Body of pancreas (tissue), 4 donors: ENCODE measurements at places on chromosomes 13 and 19. TPM values are rescaled to one million over a fixed set of nuclear protein-coding genes. Genes with fewer than 3 reads are reported as not detected.

DNA sequence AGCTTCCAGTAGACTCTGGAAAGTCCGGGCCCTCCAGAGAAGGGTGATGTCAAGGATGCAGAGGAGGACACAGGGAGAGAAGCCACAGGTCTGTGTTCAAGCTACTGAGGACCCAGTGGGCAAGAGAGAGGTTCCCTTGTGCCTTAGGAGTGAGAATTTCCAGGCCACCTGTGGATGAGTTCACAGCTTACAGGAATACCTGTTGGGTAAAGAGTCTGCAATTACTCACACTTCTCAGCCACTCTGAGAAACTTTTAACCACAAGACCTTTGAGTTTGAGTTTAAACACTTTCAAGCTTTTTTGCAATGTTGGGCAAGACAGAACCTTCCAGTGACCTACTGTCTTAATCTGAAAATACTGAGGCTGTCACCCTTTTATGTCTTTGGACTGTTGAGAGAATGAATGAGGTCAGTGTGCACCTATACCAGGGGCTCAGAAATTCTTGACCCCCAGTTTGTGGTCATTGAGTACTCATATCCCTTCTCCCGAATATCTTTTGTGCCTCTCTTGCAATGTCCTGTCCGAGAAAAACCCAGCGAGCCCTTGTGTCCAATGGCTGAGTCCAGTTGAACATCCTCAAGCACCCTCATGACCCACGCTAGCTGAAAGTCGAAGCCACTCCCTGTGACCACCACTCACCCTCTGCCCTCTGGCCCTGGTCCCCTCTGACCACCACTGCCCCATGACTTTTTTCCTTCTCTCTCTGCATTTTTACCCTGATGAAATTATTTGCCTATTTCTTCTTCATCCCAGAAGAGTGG is 368.5 kb upstream of the ZNF507 start:
- no peak for DNase-seq

DNA sequence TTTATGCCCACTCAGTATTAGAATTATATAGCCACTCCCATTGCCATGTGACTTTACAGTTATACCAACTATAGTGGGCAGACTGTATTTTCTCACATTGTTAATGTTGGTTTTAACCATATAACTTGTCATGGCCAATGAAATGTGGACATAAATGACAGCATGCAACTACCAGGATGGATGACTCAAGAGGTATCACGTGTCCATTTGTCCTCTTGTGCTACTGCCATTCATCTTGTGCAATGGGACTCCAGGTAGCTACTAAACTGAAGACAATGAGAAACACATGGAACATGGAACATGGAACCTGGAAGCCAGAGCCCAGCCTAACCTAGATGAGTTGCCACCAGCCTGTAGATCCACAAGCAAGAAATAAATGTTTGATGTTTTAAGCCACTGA is 242.7 kb upstream of the IPO5 start:
- DNase-seq: no peak

- no peak for DNase-seq
Observed at GRCh38 chr13:113769881-113770280, 10.9 kb downstream of the TMEM255B start.

- peak; percentile 44 for DNase-seq
Observed at GRCh38 chr19:46221981-46222610, 7.4 kb upstream of the IGFL1 start.

DNA sequence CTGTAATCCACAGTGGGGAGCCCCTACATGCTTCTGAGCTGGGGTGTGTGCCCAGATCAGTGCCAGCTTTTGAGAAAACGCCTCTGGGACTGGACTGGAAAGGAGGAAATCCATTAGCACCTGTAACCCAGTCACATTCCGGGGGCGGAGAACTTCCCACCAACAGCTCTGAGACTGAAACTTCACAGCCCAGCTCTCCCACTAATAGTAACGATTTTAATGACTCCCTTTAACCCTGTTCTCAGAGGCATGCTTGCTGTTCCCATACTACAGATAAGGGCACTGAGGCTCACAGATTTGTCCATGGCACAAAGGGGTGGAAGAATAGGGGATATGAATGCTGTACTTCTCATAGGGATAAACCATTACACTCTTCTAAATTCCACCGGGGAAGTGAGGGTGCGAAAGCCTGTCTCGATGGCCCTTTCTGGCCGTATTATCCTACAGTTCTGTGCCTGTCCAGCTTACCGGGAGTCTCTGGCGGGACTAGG is 851 bp downstream of the FBXO46 start:
- no peak for DNase-seq

DNA sequence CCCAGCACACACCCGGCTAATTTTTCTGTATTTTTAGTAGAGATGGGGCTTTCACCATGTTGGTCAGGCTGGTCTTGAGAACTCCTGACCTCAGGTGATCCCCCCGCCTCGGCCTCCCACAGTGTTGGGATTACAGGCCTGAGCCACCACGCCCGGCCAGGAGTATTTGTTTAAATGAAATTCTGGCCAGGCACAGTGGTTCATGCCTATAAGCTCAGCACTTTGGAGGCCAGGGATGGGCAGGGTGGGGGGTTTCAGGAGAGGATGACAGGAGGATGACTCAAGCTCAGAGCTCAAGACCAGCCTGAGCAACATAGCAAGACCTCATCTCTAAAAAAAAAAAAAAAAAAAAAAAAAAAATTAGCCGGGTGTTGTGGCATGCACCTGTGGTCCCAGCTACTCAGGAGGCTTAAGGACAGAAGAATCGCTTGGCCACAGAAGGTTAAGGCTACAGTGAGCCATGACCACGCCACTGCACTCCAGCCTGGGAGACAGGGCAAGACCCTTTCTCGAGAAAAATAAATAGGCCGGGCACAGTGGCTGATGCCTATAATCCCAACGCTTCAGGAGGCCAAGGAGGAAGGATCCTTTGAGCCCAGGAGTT is 8.2 kb upstream of the DHDH start:
- DNase-seq: no peak

- DNase-seq: no peak
Observed at GRCh38 chr13:109913936-109914510, 127.6 kb upstream of the IRS2 start.

The HTR2A gene
- total RNA-seq: not detected

- no peak for DNase-seq
Observed at GRCh38 chr19:13830741-13831536, 35.7 kb downstream of the ZSWIM4 start.

- DNase-seq: no peak
Observed at GRCh38 chr13:24124789-24125476, 35.6 kb upstream of the SPATA13 start.

GRCh38 chr13:48303359-48304142 is at the start of gene RB1:
TSS of gene RB1 (plus strand) at chr13:48303751. CDS start at chr13:48303913, 162 bp downstream.
- peak; percentile 91 for DNase-seq

GRCh38 chr19:33192010-33192409 is 2.1 kb upstream of the LRP3 start:
- DNase-seq: no peak

The FBXL3 gene
- 35.0 TPM for total RNA-seq

The EVI5L gene
- total RNA-seq: 12.9 TPM

The ABCC4 gene
- 5.4 TPM for total RNA-seq

DNA sequence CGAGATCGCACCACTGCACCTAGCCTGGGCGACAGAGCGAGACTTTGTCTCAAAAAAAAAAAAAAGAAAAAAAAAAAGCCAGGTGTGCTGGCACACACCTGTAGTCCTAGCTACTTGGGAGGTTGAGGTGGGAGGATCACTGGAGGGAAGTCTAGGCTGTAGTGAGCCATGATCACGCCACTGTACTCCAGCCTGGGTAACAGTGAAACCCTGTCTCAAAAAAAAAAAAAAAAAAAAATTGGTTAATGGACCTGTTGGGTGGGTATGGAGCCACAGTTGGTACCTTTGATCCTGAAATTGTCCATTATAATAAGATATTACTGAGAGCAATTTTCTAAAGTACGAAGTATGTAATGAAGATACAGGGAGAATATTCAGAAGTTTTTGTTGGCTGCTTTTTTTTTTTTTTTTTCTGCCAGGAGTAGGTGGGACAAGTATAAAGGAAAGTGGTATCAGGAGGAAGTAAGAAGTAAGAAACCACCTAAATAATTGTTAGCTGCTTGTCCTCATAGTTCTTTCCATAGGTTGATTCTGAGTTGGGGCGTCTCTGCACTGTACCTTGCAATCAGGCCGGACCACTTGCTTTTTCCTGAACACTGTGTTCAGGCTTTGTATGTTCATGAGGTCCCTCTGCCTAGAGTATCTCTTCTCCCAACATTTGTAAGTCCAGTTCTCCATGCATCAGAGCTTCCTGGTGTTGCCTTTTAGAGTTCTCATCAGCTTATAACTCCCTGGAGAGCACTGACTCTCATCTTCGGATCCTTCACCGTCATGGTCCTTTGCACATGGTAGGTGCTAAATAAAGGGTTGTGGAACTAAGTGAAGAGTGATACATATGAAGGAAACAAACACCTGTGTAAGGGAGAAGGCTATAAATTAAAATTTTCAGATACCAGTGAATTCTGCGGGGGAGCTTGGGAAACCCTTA is 31.7 kb downstream of the ARHGAP35 start:
- DNase-seq: no peak

The AKT1S1 gene
- total RNA-seq: 20.1 TPM

DNA sequence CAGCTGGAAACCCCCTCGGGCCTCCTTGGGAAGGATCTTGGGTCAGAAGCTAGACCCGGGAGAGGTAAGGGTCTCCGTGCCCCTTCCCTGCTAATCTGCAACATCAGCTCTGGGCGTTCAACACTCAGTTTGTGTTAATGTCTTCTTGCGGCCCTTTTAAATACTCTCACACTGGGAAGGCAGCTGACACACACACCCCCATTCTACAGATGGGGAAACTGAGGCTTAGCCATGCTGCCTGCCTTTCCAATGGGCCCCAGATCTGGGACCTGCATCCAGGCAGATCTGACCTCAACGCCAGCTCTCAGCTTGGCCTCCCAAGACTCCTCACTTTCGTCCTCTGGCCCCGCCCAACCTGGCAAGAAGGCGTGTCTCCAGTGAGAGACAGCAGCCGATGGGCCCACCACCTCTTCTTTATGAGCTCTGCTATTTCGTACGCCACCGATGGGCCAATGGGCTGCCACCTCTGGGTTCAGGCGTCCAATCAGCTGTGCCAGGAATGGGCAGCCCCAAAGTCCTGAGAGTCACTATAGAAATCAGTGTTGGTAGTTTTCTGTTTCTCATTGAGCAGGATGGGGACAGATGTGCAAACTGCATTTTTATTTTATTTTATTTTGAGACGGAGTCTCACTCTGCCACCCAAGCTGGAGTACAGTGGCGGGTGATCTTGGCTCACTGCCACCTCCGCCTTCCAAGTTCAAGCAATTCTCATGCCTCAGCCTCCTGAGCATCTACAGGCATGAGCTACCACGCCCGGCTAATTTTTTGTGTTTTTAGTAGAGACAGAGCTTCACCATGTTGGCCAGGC is 43.8 kb downstream of the DNM2 start:
- DNase-seq: no peak

- no peak for DNase-seq
Observed at GRCh38 chr13:34019870-34020269, 201.9 kb downstream of the RFC3 start.

The TMEM150B gene
- total RNA-seq: not detected

GRCh38 chr13:91236182-91236581 is 111.3 kb upstream of the MIR17HG start:
- DNase-seq: no peak

DNA sequence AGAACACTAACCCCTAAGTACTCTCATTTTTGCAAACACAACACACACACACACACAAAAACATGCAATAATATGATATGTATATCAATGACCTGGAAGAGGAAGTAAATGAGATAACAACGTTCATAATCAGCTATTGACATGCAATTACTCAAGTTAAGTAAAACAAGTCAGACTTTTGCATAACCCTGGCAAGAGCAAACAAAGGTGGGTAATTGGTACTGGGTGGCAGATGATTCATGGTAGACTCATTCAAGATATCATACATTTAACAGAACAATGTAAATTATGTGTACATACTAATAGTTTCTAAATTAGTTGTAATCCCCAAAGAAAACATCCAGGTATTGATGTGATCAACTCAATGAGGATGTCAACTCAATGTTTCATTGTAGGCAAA is 508.8 kb downstream of the DACH1 start:
- DNase-seq: no peak

DNA sequence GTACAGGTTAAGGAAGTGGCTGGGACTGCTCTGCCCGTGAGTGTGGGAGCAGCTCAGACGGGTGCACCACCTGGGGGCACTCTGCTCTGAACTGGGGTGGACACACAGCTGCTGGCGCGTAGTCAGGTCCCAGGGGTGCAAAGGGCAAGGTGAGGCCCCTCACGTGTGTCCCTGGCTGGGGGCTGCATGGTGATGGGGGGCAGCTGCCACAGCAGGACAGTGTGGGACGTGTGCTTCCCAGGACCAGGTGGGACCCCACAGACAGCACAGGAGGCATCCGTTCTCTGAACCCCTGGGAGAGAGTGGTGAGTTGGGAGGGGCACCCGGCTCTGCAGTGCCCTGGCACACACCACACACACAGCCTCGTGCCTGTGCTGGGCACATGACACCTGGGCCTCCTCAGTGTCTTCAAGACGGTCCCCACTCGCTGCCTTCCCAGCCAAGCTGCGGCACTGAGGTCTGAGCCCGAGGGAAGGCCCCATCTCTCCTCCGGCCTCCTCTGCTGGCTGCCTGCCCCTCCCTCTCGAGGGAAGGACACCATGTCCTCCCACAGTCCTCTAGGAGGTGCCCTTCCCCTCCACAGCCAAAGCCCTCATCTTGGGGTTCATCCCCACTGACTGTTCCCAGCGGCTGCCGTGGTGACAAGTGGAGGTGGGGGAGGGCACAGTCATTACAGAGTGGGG is 24.7 kb downstream of the CILP2 start:
- no peak for DNase-seq

GRCh38 chr13:73754727-73755292 is 379.4 kb downstream of the KLF12 start:
- DNase-seq: peak; percentile 34
